Left ventricle myocardium superior (tissue), 1 donor: ENCODE measurements at places on chromosomes 13 and 19. TPM values are rescaled to one million over a fixed set of nuclear protein-coding genes. Genes with fewer than 3 reads are reported as not detected.

- DNase-seq = no peak
These were observed 90.4 kb downstream of the STOML3 start for GRCh38 chr13:38900188-38900587.

DNA sequence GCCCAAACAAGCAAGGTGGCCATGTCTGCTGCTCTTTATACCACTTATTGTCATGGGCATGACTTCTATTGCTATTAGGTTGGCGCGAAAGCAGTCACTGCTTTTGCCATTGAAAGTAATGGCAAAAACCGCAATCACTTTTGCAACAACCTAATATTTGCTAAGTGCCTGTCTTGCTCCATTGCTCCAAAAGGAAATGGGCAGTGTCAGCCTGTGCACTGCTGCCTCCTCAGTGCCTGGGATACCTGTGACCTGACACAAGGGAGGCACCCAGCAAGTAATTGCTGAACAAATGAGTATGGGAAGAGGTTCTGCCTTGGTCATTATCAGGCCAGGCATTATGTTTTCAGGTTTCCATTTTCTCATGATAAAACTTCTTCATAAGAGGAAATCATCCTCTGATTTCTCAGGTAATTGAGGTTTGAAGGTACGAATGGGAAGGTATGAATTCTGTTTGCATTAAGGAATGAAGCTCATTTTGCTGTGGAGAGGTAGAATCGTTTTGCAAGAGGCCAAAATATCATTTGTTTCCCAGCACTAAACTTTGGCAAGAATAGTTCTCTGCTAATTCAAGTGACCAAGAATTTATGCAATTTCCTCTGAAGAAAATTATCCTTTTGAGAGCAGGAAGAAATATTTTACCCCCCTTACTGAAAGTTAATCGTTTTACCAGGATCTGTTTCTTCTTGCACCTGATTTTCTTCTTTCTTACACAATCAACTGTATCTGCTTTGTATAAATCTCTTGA lies 128.4 kb upstream of the SPRY2 start:
- DNase-seq = no peak

DNA sequence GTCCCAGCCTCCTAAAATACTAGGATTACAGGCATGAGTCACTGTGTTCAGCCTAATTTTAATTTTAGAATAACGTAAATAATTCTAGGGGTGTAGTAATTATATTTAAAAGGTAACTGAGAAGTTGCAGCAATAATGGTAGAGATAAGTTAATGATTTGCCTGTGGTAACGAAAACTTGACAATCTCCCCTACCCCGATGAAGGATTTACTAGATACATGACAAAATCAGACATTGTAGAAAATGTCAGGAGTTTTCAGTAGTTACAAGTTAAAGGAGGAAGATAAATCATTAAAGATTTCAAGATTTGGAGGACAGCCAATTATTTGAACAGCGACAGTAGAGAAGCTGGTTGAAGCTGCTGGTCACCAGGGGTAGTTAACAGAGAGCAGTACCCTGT lies 652.2 kb upstream of the PCDH20 start:
- DNase-seq = no peak

The HS6ST3 gene
- total RNA-seq = 2.0 TPM

DNA sequence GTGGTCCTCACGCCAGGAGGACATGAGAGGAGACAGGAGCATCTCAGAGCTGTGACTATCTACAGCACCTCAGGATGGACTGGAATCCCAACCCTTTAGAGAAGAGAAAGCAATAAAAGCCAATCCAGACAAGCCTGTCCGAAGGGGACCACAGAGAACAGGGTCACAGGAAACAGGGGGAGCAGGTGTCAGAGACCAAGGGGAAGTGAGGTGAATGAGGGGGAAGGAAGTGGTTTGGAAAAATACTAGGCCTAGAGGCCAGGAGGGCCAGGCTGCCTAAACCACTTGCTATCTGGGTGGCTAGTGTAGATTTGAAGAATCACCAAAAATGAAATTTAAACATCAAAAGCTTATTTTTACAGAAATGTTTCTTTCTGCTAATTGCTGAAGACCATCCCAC lies 16.2 kb downstream of the TMTC4 start:
- DNase-seq = no peak

- no peak for DNase-seq
These were observed 46.0 kb upstream of the PCDH8 start for GRCh38 chr13:52894413-52894812.

The LILRB1 gene
- 2.2 TPM for total RNA-seq

The KLF1 gene
- not detected for total RNA-seq

The PRSS57 gene
- not detected for total RNA-seq

- no peak for DNase-seq
These were observed 3.7 kb downstream of the WDR83 start for GRCh38 chr19:12670159-12670928.

DNA sequence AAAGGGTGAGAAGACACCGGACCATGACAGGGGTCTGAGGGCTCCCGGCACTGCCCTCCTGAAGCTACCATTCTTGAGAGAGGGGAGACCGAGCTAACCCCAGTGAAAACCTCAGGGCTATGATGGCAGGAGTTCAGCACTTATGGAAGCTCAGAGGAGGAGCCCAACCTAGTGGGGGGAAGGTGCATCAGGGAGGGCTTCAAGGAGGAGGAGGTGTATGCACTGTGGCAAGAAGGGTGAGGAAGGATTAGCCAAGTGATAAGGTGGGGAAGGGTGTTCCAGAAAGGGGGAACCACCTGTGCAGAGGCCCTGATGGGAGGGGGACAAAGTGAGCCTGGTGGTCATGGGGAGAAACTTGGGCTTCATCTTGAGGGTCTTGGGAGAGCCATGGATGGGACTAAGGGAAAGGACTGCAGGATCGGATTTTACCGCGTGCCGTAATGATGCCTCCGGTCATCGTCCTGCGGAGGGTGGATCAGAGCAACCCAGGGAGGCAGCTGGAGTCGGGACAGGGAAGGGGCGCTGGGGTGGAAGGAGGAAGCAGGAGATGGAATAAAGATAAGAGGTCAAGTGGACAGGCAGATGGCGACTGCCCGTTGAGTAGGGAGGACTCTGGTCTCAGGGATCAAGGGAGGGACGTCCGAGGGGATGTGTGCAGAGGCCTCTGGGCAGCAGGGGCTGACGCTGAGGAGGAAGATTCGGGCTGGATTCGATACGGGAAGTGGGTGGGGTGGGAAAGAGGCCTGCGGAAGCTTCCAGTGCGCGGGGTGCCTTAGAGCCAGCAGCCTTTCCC lies 13.3 kb upstream of the PSMD8 start:
- DNase-seq = no peak

GRCh38 chr13:111117961-111118360 lies 2.9 kb downstream of the ARHGEF7 start:
- no peak for DNase-seq

The LYPD4 gene
- total RNA-seq = not detected

DNA sequence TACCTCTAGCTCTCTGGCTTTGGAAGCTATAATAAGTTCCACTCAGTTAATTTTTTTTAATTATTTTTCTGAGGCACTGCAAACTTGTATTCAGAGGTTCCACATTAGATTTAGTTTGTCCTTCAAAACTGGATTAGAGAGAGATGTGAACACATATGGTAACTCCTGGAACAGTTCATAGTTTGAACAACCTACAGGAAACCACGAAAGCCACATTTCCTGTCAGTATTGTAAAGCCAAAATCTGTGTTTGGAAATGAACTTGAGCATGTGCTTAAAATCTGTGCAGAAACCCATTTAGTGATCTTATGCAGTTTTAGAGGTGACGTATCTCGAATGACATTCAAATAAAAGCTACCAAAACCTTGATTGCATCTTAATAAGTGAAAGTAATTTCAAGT lies 1952.0 kb downstream of the OLFM4 start:
- DNase-seq = no peak

GRCh38 chr13:58119804-58120203 lies 488.3 kb downstream of the PCDH17 start:
- no peak for DNase-seq

The SIGLEC8 gene
- total RNA-seq = 0.15 TPM

- no peak for DNase-seq
These were observed 10.3 kb downstream of the VSTM2B start for GRCh38 chr19:29535984-29536508.

- no peak for DNase-seq
These were observed 33.4 kb upstream of the KLF5 start for GRCh38 chr13:73025217-73026012.

The IQCN gene
- total RNA-seq = 0.57 TPM

The ZNF541 gene
- total RNA-seq = 0.47 TPM

The KIR2DL3 gene
- total RNA-seq = not detected

DNA sequence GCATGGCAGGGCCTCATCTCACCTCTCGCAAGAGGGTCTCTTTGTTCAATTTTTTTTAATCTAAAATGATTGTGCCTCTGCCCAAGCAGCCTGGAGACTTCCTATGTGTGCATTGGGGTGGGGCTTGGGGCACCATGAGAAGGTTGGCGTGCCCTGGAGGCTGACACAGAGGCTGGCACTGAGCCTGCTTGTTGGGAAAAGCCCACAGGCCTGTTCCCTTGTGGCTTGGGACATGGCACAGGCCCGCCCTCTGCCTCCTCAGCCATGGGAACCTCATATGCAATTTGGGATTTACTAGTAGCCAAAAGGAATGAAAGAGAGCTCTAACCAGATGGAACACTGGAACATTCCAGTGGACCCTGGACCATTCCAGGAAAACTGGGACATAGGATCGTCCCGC lies 8.0 kb downstream of the FXYD3 start:
- DNase-seq = peak; percentile 61

GRCh38 chr13:101628900-101629299 lies 176.4 kb downstream of the ITGBL1 start:
- DNase-seq = no peak

The PCDH20 gene
- 3.7 TPM for total RNA-seq

DNA sequence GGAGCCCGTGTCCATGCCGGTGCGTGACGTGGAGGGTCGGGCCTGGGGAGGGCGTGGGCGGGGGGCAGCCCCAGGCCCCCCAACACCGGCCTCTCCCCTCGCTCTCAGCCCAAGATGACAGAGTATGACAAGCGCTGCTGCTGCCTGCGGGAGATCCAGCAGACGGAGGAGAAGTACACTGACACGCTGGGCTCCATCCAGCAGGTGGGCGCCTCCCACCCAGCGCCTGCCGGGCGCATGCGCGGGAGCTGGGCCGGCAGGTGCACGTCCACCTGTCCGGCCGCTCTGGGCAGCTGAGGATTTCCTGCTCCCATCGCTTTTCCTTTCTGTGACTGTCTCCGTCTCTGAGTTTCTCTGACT lies 49.8 kb downstream of the VAV1 start:
- no peak for DNase-seq

- DNase-seq = no peak
These were observed at the start of gene C19orf67 for GRCh38 chr19:14085309-14085995. Gene C19orf67 (minus strand): TSS chr19:14085783. CDS start chr19:14085627, 156 bp downstream.

The LENG9 gene
- total RNA-seq = 1.4 TPM

The ETV2 gene
- 0.27 TPM for total RNA-seq

DNA sequence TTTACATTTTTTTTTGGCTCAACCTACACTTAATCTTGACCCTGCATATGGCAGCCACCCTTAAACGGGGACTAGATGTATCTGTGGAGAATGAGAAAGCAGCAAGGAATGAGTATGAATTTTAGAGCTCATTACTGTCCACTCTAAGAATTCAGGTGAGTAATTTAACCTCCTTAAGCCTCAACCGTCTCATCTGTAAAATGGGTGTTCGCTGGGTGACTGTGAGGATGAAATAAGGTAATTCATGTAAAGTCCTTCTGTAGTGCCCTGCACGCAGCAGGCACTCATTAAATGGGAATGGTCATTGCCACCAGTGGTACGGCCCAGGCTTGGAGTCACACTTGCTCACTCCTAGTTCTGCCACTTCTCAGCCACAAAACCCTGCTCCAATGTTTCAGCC lies 135.3 kb downstream of the CACNA1A start:
- DNase-seq = no peak

- peak; percentile 89 for DNase-seq
These were observed 36.0 kb upstream of the NEK3 start for GRCh38 chr13:52195401-52195837.

- DNase-seq = no peak
These were observed 210.9 kb downstream of the SLITRK6 start for GRCh38 chr13:85588359-85588758.

The ZSCAN22 gene
- 1.5 TPM for total RNA-seq

- DNase-seq = no peak
These were observed 48.0 kb upstream of the RCBTB2 start for GRCh38 chr13:48580896-48581295.

DNA sequence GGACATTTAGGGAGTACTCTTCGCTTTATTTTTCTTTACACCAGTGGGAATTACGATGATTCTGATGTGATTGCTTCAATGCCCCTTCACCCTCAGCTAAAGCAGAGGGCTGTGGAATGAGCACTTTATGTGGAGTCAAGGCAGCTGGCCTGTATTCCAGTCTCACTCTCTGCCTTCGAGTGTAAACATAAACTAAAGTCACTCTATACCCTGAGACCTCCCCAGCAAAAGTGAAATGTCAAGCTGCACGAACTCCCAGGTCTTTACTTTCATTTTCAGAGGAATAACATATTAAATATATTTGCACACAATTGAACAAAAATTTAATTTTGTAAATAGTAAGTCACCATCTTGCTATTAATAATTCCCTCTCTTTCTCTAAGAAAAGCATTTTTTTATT lies 557.1 kb downstream of the DACH1 start:
- no peak for DNase-seq

The ANKLE1 gene
- total RNA-seq = 0.12 TPM

- no peak for DNase-seq
These were observed 584.6 kb downstream of the GPC6 start for GRCh38 chr13:93811071-93811737.

DNA sequence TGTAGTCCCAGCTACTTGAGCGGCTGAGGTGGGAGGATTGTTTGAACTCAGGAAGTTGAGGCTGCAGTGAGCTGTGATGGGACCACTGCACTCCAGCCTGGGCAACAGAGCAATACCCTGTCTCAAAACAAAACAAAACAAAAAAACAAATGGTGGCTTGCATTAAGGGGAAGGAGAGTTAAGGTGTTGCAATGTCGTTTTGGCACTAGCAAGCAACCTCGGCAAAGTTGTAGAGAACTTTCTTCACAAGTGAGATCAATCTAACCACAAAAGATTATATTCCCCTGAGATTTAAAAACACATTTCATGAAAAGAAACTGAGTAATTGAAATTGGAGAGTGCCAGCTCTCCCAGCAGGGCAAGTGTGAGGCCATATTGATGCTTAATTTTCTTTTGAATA lies 153.7 kb downstream of the KLF5 start:
- no peak for DNase-seq

GRCh38 chr19:21566073-21566472 lies 60.7 kb downstream of the ZNF429 start:
- no peak for DNase-seq
